ENCODE measurements at places on chromosomes 12 and 14.

DNA sequence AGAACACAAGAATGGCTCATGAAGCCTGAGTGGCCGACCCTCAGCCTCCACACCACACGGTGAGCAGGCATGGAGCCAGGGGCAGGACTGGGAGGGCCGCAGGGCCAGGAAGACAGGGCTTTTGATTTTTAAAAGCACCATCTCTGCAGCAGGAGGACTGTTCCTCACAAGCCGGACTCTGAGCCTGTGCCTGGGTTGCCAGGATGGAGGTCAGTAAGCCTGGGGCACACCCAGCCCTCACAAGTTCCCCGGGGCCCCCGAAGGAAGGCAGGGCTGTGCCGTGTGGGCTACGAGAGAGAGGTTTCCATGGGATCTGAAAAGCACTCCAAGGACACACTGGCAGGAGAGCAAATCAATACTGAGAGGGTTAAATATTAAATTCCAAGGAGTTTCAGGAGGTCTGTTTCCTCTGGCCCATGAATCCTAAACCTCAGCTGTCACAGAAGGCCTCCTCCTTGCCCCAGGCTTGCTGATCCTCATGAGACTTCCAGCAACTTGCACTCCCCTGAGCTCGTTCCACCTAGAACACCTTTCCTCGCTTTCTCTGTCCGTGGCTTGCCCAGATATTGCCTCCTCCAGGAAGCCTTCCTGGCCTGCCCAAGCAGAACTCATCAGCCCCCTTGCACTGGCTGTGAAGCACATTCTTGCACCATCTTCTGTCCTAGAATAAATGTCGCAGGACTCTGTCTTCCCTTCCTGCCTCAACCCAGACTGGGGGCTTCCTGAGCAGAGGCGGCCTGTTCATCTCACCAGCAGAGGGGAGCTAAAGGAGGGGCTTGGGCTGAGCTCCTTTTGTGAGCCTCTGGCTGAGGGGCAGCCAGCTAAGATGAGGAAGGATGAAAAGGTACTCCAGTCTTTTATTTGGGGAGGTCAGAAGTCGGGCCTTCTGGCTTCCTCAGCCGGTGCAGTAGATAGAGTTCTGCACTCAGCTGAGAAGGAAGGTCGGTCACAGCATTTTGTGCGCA is 64.6 kb downstream of the CCDC88C start:
- no peak for DNase-seq

DNA sequence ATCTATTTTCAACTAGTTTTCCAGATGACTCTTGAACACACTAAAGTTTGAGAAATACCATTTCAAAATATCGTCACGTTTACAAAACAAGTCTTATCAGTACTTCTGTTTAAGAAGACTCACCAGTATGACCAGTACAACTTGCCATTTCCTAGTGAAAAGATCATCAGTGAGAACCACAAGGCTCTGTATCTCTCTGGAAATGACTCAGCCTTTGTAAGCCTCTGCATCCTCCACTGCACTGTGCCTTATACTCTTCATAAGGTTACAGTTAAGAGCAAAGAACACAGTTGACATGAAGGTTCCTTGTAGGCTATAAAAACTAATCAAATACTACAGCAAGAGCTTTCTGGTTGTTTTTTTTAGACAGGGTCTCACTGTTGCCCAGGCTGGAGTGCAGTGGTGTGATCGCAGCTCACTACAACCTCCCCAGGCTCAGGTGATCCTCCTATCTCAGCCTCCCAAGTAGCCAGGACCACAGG is 5.7 kb upstream of the VTI1B start:
- no peak for DNase-seq

GRCh38 chr12:2256915-2257314 is 204.1 kb downstream of the CACNA1C start:
- no peak for DNase-seq

DNA sequence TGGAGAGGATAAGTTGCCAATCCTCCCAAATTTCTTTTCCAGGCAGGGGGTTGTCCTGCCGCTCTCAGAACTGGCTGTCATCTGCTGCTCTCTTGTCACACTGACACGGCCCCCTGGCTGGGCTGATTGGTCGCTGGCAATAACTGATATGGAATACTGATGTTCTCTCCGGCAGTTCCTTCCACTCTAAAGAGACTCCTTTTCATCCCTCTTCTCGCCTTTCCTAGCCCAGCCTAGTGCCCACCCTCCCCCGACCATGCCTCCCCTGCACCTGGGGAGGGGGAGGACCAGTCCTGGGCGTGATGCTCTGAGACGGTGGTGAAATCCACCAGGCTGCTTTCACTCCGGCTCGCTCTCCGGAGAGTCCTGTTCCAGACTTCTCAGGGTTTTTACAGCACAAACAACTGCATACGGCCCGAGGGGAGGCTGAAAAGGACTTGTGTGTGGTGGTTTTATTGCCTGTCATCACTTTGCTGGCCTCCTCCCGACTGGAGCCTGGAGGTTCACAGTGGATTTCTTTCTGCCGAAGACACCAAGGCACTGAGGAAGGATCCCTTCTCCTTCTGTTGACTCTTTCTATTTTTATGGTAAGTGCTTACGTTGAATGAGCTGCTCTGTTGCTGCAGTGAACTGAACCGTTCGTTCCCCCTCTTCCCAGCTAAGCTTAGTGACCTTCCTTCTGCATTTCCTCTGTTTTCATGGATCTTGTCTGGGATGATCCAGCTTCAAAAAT is at the start of gene ANO4:
Gene ANO4, plus strand, starts transcription at position 336 of the 733 bp plus-strand sequence. CDS start 107,010 bp downstream, outside the sequence.
- DNase-seq, result peak; percentile 73

DNA sequence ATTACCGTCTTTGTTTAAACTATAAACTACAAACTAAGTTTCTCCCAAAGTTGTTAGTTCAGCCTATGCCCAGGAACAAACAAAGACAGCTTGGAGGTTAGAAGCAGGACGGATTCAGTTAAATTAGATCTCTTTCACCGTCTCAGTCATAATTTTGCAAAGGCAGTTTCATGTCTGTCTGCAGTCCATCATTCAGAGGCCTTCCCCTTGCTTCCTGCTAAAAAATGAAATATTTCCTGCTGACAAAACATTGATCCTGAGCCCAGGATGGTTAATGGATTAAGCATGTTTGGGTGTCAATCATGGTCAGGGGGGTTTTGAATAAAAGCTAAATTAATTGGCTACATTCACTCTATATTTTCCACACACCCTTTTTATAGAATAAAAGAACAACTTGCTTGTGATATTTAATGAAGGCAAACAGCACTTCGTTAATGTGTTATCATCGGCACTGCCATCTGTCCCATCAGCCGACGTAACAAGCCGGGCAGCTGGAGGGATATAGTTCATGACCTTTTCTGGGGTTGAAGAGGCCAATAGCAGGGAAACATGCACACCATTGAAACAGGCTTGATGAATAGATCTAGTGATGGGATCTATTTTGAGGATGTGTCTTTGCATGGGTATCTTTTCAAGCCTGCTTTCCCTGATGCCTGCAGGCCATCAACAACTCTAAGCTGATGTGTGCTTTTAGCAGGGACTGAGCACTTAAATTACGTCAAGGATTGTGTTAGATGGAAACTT is 521.3 kb upstream of the TMEM132C start:
- DNase-seq, result no peak

DNA sequence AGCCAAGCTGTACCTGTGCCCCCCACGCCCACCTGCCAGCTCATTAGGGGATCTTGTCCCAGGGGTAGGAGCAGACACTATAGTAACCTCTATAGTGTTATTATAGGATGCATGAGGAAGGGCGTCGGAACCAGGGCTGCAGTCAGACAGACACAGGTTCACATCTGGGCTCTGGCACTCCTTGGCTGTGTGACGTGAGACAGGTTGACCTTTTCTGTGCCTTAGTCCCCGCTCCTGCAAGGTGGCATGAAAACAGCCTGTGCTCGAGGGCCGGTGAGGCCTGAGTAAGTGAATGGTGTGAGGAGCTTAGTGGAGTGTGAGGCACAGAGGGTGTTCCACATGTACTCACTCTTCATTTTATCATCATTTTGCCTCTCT is 19.0 kb downstream of the ASB2 start:
- DNase-seq, result no peak

Data from HAP-1 (cell line).